Activated B cell treated with CpG ODN at 0.5 μM for 24 hours (primary cell): ENCODE measurements at places on chromosomes 11 and 22.

- no peak for DNase-seq
Observed at GRCh38 chr22:22369964-22370270, 125.3 kb downstream of the VPREB1 start.

- no peak for DNase-seq
Observed at GRCh38 chr11:130738611-130739010, 177.7 kb downstream of the SNX19 start.

DNA sequence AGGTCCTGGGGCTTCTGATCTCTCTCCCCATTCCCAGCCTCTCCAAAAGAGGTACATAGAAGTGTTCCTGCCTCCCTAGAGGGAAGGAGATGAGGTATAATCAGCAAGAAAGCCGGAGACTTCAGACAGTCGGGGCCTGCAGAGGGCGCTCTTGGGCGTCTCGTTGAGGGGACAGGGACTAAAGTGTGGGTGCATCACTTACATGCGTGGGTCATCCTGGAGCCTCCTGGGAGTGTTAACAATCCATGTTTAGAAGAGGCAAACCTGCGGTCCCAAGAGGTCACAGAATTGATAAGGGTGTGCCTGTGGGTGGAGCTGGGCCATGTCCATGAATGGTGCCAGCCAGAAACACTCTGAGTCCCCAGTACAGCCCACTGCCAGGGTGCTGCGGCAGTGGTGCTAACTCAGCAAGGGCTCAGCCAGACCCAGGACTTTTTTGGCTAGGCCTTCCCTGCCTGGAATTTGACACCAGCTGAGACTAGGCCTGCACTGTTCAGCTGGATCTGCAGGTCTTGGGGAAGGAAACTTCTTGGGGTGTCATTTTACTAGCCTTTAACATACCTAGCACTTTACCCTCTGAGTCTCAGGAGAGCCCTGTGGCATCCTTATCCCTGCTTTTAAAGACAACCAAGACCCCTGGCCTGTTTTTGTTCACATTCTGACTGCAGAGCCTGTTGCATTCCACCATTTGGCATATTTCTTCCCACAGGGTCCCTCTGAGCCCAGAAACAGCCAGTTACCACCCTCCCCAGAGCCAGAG is 5.5 kb downstream of the YDJC start:
- DNase-seq: no peak

DNA sequence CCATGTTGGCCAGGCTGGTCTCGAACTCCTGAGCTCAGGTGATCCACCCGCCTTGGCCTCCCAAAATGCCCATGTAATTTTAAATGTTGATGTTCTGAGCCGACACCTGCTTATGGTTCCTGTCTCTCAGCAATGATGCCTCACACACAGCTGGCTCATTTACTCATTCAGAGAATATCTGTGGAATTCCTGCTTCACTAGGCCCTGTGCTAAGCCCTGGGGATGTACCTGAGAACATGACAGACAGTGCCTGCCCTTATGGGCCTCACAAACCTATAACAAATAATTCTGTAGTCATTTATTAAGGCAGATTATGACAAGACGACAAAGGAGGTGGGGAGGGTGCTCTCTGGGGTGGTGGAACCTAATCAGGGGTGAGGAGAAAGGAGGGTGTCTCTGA is 93.7 kb downstream of the PRR5L start:
- DNase-seq: no peak

GRCh38 chr11:112805658-112806057 is 155.6 kb upstream of the NCAM1 start:
- DNase-seq: no peak

GRCh38 chr11:111474432-111474831 is 37.8 kb downstream of the BTG4 start:
- DNase-seq: no peak

- no peak for DNase-seq
Observed at GRCh38 chr11:111642542-111642941, 40.3 kb downstream of the SIK2 start.

GRCh38 chr11:119361056-119361787 is 14.7 kb upstream of the MFRP start:
- DNase-seq: no peak

DNA sequence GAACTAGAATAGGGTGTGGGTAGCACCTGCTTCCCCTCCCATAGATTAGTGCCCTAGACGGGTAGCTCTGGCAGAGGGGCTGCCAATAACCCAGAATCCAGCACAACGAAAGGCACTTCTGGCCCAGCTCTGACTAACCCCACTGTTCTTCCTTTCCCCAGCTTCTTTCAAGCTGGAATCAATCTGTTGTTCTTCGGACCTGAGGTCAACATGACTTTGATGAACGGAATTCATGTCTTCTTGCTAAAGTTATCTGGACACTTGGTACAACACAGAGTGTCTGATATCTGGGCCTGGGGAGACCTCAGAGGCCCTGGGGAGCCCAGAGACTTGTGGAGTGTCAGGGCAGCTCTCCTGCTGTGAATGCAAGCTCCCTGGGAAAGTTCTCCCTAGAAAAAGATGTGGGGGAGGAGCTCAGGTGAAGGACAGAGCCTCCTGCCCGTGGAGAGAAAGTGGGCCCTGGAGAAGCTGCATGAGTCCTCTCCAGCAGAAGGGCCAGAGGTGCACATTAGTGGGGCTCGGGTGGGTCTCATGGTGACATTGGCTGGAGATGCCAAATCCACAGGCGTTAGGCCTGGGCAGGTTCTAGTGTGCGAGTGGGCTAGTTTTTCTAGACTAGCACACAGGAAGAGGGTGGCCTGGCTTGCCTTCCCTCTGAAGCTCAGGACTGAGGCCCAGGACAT is 6.3 kb downstream of the KCNJ11 start:
- no peak for DNase-seq

- no peak for DNase-seq
Observed at GRCh38 chr11:132821499-132821898, 710.8 kb downstream of the OPCML start.

DNA sequence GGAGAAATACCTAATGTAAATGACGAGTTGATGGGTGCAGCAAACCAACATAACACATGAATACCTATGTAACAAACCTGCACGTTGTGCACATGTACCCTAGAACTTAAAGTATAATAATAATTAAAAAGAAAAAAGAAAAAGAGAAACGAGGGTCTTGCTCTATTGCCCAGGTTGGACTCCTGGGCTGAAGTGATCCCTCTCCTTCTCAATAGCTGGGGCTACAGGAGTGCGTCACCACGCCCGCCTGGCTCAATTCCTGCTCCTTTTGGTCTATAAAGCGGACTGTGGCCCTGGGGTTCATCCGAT is 521 bp upstream of the PTS start:
- DNase-seq: no peak
